ENCODE measurements at places on chromosomes 7 and 10.

GRCh38 chr10:69729326-69730048, 72.2 kb upstream of the COL13A1 start:
- no peak for DNase-seq

GRCh38 chr10:50508315-50509051, 115.3 kb downstream of the SGMS1 start:
- peak; percentile 20 for DNase-seq

DNA sequence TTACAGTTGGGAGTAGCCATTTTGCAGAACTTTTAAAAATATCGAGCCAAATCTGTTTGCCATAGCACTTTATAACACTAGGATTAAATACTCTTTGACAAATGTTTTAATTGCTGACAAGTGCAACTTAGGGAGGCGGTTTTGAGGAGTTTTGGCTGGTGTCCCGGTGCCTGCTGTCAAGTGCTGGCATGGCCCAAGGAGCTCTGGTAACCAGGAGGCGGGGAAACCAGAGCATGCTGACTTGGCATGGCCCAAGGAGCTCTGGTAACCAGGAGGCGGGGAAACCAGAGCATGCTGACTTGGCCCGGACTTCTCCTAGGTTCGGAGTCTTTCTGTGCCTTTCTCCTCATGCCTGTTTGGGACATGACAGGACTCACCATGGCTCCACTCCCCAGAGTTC, 30.8 kb upstream of the ZNF32 start:
- DNase-seq = no peak

DNA sequence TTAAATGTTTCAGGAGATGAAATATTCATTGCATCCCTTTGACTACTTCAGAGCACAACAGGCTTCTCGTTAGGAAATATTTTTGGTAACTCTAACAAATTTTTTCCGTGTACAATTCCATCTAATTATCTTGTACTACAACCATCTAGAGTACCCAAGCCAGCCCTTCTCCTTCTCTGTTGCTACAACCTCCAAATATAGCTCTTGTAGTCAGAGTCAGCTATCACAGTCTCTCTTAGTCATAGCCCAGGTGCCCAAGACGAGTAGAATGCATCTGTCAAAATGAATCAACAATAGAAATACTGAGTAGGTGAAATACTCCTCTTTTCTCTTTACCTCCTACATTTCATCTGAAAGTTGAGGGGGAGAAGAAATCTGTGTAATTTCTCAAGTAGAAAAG, 74.0 kb downstream of the INHBA start:
- no peak for DNase-seq

DNA sequence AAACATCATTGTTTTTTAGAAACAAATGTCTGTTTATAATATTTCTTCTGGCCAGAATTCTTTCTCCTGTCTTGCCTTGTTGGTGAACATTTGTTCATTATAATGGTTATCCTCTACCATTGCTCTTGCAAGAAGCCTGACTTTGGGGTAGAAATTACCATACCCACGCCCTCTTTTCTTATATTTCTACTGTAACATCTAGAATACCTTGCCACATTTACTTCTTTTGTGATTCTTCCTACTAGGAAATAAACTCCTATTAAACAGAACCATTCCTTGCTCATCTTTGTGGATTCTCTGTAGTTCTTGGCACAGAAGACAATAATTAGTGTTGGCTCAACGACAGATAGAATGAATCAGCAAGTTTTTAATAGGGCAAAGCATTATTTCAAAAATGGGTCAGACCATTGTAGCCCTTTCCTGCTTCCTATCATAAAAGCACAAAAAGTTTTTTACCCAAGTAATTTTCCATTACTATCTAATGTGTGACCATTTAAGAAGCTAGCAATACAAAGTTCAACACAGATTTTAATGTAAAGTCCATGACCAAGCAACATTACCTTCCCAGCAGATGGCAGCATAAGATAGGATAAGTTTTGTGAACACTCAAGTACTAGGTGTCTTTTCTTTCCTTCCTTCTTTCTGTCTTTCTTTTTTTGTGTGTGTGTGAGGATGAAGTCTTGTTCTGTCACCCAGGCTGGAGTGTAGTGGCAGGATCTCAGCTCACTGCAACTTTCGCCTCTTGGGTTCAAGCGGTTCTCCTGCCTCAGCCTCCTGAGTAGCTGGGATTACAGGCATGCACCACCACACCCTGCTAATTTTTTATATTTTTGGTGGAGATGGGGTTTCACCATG, 270.4 kb downstream of the HGF start:
- DNase-seq = no peak

DNA sequence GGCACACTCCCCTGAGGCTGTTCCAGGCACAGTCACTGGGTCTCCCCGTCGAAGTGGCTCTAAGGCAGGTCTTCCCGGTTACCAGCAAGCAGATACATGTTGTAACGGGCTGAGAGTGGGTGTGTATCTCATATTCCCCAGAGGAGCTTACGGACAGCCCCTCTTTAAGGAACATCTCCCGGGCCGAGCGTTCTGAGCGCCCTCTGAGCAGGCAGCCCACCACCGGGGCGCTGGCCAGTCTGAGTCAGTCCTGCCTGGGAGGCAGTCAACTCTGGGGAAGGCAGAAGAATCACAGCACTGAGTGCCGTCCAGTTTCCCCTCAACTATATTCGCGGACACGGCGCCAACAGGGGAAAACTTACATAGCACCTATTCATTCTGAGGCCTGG, 117.4 kb downstream of the LHPP start:
- no peak for DNase-seq

DNA sequence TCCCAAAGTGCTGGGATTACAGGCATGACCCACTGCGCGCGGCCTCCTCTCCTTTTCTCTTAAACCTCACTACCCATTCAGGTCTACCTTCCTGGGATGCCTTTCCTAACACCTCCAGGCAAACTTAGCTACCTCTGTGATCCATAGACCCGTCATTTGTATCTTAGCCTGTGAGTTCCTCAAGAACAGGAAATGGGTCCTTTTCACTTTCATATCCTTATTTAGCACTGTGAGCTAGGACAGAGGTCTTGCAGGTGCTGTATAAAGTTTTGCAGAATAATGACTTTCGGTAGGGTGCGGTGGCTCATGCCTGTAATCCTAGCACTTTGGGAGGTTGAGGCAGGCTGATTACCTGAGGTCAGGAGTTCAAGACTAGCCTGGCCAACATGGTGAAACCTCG, 215.7 kb downstream of the RELN start:
- no peak for DNase-seq

DNA sequence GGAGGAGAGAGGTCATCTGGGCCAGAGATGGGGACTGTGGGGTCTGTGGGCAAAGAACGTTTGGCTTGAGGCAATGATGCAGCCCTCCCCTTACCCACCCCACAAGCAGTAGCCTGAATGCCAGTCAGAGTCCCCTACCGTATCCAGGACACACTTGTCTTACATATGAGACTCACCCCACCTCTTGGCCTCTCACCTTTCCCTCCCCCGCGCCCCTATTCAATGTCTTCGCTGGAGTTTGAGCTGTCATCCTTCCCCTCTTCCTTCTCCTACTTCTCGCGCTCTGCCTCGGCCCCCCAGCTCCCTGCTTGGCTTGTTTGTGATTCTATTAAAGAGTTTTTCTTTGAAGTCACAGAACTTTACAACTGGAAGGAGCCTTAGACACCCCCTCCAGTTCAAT, 8.9 kb downstream of the PRRT4 start:
- DNase-seq = no peak

DNA sequence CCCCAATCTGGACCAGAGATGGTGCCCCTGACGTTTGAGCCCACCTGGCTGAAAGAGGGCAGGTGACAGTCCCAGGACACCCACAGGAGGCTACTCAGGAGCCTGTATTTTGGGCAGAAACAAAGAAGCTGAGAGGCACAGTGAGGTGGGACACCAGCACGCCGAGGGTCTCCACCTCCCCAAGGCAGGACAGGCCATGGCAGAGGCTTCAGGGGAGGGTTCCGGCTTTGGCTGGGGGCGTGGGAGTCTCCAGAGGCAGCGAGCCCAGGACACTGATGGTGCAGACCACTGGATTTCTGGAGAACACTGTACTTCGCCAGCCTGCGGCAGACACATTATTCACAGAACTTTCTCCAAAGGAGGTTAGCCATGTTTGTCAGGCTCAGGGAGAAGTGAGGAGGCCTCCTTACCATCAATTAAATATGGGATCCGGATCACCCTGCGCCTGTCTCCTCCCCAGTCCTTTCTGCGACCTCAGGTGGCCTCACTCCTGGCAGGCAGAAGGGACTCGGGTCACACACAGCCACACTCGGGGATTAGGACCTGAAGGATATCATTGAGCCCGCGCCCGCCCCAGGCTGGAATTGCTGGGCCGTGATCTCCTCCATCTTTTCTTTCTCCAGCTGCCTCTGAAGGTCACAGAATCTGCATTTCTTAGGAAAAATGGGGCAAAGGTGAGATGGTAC, 98.3 kb downstream of the MKI67 start:
- DNase-seq = no peak

GRCh38 chr7:102055181-102055976, 231.3 kb upstream of the SH2B2 start:
- DNase-seq = no peak

DNA sequence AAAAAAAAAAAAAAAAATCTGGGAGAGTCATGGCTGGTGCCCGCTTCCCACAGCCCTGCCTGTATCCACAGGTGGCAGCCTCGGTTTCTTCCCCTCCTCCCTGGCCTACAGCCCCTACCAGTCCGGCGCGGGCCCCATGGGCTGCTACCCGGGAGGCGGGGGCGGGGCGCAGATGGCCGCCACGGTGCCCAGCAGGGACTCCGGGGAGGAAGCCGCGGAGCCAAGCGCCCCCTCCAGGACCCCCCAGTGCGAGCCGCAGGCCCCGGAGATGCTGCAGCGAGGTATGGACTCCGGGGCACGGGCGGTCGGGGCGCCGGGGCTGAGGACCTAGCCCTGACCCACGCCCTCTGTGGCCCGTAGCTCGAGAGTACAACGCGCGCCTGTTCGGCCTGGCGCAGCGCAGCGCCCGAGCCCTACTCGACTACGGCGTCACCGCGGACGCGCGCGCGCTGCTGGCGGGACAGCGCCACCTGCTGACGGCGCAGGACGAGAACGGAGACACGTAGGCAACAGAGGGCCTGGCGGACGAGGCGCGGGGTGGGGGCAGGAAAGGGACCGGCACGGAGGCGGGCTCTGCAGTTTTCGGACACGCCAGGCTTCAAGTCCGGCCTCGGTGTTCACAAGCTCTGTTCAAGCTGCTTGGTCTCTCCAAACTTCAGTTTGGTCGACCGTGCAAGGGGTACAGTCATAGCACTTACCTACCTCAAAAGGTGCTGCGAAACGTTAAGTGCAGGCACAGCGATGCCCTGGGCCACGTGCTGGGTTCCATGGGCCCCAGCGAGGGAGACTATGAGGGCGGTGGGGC, 3.9 kb downstream of the NFKB2 start:
- peak; percentile 84 for DNase-seq

- DNase-seq = no peak
These were observed 201.8 kb downstream of the NSUN6 start for GRCh38 chr10:18449611-18450026.

DNA sequence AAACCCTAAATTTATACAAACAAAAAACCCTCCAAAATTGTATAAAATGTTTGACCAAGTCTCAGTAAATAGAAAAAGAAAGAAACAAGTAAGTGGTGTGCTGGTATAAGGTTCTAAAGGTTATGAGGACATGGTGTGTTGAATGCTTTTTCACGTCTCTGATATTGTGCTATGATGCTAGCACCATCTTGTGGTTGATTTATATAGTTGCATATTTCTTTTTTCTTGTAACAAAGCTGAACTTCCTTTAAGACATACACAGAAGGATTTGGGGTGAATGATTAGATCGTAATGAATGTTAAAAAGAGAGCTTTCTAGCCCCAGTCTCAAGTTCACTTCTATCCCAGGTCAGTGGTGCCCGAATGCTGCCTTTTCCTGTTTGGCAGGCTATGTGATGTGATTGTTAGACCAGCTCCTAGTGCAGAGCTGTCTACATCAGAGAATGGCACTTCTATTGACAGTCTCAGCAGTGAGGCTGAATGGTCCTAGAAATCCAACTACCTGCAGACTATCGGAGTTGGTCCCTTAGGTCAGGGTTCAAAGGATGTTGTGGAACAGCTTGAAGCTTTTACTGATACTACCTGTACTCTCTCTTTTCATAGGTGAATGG, 25.0 kb downstream of the VTI1A start:
- DNase-seq = peak; percentile 18

- DNase-seq = no peak
These were observed 26.0 kb downstream of the RBM17 start for GRCh38 chr10:6114805-6115341.

- peak; percentile 91 for DNase-seq
These were observed 72.6 kb downstream of the PFKFB3 start for GRCh38 chr10:6275022-6275997.

DNA sequence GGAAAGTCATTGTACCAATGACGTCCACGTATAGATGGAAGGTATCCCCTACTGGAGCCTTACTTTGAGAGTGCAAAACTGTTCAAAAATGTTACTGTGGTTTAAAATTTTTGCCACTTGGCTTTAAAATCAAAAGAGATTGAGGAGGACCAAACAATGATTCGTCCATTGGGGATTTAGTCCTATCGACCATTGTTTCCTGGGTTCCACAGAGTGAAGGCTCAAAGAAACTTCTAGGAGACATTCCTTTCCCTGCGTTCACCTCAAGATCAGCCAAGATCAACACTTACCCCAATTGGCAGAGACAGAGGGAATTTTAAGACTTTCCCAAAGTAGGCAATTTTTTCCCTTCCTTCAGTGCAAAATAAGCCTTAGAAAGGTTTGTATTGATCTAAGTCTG, 152.3 kb downstream of the NEBL start:
- no peak for DNase-seq

- DNase-seq = no peak
These were observed 338.8 kb downstream of the PTPRN2 start for GRCh38 chr7:158248816-158249215.

DNA sequence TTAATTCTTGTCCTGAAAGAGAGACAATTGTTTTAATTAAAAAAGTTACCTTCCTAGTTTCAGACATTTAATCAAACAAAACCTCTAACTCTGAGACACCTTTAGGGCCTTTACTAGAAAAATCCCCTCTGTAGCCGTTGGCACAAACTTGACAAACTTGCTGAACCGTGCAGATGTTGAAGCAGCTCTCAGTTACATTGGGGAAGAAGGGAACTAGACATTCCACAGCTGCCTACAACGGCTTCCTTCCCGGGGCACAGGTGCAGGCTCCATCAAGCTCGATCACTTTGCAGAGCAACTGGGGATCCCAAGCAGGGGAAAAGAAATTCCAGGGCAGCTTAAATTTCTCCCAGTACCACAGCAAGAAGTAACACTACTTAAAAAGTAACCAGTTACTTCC, 141.3 kb downstream of the SKAP2 start:
- DNase-seq = no peak

DNA sequence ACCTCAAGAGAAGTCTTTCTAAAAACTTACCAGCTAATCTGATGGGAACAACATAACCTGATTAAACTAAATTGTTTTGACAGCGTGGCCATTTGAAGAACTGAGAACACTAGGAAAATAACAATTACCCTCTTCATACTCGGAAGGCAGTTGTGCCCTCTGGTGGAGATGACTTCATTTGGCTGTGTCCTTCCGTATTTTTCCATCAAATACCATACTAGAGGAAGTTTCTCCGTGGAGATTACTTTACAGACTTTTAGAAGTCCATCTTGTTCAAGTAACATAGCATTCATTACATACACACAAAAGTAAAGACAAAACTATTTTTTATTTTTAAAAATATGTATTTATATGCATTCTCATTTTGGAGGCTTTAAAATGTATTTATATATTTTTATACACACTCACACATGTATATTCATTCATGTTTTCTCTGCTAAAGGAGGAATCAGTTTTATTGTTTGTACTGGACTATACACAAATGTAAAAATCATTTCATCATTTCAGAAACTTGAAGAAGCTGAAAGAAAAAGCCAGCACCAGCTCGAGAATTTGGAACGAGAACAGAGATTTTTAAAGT, 25.2 kb downstream of the SMNDC1 start:
- DNase-seq = peak; percentile 50

- no peak for DNase-seq
These were observed 10.4 kb upstream of the PCGF5 start for GRCh38 chr10:91210014-91210413.
